ENCODE measurements at places on chromosomes 4 and X. TPM values are rescaled to one million over a fixed set of nuclear protein-coding genes. Genes with fewer than 3 reads are reported as not detected.

DNA sequence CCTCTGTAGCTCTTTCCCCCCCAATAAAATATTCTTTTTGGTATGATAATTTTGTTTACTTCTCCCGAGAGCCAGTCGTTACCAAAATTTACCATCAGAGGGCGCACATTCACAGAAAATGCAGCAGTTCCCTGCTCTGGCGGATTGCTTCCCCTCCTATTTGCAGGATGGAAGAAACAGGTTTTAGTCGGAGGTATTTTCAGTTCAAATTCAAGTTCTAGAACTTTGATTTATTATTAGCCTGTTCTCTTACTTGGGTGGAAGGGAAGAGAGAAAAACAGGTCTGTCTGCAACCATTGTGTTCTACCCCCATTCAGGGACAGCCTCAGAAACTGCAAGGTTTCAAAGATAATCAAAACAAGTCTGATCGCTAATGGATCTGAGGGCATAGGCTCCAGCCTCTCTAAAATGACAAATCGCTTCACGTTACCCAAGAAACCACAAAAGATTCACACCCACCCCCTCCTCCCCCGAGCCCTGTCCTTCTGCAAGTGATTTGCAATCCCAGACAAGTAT, 263.8 kb upstream of the RPS6KA3 start:
- DNase-seq: peak; percentile 25

CXCL11 gene
- 0.27 TPM for polyA plus RNA-seq

TBX22 gene
- 2.5 TPM for polyA plus RNA-seq

GRCh38 chr4:2266181-2266580, 4.3 kb upstream of the MXD4 start:
- no peak for DNase-seq

- DNase-seq: no peak
Observed at GRCh38 chrX:138788771-138789170, 77.3 kb upstream of the FGF13 start.

ZCCHC12 gene
- 1.4 TPM for polyA plus RNA-seq

DNA sequence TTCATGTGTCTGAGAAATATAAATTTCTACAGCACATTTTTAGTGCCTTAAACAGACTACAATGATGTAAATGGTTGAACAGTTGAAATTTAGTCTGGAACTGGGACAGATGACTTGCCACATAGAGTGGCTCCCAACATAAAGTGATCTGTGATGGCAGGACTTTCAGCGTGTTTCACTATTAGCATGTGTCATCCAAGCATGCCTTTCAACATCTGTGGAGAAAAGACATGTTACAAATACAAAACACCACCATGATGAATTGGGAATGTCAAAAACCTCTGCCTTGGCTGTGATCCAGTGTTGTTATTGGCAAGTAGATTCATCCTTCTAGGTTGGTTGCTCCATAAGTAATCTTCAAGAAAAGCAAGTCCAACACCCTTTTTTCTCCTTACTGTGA, 348.7 kb downstream of the MAPK10 start:
- DNase-seq: no peak

DNA sequence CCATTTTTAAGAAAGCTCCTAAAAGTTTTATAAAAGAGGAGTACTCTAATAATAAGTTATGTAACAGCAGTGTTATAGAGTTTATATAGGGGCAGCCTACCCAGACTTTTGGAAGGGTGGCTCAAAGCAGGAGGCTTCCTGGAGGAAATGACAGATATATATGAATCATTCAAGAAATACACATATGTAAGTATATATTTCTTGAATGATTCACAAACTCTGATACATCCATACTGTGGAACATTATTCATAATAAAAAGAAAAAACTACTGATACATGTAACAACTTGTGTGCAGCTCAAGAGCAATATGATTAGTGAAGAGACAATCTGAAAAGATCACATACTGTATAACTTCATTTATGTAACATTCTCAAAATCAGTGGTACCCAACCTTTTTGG, 166.2 kb downstream of the WDFY3 start:
- DNase-seq: no peak

DNA sequence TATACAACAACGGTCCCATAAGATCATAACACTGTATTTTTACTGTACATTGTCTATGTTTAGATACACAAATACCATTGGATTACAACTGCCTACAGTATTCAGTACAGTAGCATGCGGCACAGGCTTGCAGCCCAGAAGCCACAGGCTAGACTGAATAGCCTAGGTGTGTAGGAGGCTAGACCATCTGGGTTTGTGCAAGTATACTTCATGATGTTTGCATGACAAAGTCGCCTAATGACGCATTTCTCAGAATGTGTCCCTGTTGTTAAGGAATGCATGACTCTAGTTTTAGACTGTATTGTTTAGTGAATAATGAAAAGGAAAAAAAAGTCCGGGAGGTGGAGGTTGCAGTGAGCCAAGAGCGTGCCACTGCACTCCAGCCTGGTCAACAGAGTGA, 56.5 kb upstream of the C4orf50 start:
- no peak for DNase-seq

- DNase-seq: no peak
Observed at GRCh38 chr4:39348371-39349315, 17.5 kb downstream of the RFC1 start.

DNA sequence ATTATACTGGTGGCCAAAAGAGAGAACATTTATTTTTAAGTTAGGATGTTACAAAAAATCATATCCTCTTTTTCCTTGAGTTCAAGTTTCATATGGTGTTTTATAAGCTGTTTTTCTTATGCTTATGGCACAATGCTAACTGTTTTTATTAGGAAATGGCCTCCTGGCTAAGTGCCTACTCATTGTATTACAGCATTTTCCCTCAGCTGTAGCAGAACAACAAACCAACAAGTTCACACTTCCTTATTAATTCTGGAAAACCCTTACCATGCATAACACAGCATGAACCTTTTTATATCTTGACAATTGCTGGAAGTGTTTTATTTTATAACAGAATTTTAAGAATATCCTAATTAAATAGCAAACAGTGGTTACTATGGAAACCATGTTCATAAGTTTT, 165.8 kb downstream of the GASK1B start:
- DNase-seq: no peak

DNA sequence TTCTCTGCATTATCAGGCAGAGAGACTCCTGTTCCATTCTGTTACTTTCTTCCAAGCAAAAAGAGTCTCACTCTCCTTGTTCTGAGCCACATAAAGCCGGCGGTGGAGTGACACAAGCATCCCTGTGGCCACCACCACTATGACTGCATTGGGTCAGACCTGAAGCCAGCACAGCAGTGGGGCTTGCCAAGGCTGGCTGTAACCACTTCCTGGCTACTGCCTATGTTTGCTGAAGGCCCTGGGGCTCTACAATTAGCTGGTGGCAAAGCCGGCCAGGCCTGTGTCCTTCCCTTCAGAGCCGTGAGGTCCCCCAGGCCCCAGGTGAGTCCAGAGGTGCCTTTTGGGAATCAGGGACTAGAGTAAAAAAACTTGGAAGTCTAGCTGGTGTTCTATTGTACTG, 31.8 kb downstream of the PLAC8 start:
- DNase-seq: no peak

DNA sequence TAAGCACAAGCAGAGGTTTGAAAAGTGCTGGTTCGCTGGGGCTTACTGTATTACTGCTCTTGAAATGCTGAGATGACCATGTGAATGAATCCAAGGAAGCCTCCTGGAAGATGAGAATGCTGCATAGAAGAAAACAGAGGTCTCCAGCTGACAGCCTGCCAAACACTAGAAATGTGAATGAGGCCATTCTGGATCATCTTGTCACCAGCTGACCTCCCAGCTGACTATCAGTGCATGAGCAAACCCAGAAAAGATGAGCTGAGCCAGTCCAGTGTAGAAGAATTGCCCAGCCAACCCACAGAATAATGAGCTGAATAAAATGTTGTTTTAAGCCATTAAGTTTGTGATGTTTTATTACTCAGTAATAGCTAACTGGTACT, 49.1 kb upstream of the DYNLT3 start:
- DNase-seq: no peak

SOX3 gene
- not detected for polyA plus RNA-seq

GRCh38 chr4:48543796-48544195, 53.7 kb downstream of the ZAR1 start:
- DNase-seq: no peak

ZXDB gene
- 9.8 TPM for polyA plus RNA-seq

GRCh38 chr4:1668488-1668840, 15.6 kb downstream of the FAM53A start:
- no peak for DNase-seq

PABPC5 gene
- polyA plus RNA-seq: 6.3 TPM

DNA sequence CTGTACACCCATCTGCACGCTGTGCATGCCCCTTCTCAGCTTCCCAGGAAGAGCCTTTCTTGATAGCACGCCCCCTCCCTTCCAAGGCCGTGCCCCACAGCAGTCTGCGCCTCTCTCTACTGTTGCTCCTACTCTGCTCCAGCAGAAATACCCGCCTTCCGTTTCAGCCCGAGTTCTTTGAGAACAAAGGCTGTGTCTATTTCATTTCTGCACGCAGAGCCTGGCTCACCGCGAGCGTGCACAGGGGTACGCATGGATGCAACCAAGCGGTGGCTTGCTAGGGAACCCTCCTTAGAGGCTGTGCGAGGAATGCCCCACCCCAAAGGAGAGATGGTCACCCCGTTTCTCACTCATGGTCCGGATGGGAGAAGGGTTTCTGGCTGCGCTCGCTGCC, 485 bp downstream of the AADAT start:
- no peak for DNase-seq

CCSER1 gene
- polyA plus RNA-seq: 17.6 TPM

DNA sequence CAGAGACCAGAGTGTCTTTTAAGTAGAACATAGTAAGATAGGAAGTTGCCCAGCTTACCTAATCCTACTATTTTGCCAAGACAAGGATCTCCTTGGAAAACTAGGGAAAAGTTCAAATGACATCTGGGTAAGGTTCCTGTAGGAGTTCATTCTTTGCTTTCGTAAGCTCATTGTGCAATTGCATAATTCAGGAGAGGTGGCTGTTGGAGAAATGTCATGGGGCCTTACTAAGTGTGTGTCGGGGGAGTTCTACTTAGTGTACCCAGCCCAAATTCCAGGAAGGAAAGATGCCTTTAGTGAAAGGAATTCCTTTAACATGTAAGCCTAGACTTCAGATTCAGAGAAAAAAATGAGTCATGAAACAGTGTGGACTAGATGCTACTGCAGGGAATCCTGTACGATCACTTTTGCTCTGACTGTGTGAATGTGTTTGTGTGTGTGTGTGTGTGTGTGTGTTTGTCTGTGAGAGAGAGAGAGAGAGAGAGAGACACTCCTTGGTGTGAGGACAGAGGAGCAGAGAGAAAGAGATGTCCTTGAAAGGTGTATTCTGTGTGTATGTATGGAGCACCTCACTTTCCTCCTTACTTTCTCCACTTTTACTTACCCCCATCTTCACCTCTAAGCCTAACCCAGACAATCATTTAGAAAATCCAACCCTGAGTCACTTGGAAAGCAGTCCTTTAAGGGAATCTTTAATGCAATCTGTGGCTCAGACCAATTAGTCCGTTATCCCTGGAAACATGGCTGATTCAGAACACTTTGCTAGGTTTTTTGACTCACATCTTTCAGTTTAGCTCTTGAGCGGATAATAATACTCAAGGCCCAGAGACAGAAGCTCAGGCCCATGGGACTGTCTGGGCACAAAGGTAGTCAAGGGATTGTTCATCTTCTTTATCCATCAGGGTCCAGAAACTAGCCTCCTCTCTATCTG, 114.5 kb upstream of the ACSL4 start:
- DNase-seq: no peak

TAF7L gene
- polyA plus RNA-seq: 0.56 TPM

DNA sequence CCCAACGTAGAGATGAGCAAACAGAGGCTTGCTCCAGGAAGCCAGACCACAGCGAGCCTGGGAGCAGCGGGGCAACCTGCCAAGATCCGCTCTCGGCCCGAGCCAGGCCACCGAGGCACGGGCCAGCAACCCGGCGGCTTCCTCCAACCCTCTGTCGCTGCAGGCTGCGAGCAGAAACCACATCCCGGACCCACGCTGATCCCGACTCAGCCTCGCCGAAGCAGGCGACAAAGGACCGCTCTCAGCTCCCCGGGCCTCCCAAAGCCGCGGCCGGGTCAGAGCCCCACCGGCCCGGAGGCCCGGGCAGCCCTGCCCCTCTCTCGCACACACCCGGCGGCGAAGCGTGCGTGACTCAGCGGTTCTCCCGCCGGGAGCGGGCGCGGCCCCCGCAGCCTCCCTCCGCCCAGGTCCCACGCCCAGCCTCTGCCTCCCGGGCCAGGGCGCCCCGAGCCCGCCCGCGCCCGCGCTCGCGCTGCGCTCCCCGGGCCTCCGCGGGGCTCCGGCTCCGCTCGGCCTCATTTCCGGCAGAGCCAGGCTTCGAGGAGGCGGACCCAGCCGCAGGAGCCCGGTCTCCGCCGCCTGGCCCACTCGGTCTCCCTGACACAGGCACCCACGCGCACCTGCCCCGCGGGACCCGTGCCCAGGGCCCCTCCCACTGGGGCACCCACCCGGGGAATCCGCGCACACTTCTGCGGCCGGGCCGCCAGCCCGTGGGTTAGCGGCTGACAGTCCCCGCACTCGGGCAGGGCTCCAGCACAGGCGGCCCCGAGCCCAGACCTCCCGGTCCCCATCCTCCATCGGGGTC, 1.7 kb downstream of the PPP2R2C start:
- no peak for DNase-seq

RASSF6 gene
- polyA plus RNA-seq: 5.2 TPM

GRCh38 chr4:99853999-99854398, 37.4 kb downstream of the DAPP1 start:
- DNase-seq: no peak

GLRA3 gene
- not detected for polyA plus RNA-seq

DNA sequence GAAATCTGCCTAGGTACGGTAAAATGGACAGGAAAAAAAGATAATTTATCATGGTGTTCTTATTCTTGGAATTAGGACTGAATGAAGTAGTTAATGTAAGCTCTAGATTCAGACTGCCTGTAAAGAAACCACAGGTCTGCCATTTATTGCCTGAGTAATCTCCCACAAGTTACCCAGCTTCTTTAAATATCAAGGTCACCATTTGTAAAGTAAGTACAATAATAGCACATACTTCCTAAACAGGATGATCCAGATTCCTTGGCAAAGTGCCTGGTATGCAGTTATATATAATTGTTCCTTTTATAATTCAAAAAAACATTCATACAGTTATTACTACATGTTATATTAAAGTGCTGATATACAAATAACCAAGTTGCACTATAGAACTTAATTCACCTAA, 368.6 kb downstream of the HNRNPD start:
- DNase-seq: no peak

GRCh38 chr4:5971078-5971450, 47.2 kb downstream of the C4orf50 start:
- no peak for DNase-seq

DNA sequence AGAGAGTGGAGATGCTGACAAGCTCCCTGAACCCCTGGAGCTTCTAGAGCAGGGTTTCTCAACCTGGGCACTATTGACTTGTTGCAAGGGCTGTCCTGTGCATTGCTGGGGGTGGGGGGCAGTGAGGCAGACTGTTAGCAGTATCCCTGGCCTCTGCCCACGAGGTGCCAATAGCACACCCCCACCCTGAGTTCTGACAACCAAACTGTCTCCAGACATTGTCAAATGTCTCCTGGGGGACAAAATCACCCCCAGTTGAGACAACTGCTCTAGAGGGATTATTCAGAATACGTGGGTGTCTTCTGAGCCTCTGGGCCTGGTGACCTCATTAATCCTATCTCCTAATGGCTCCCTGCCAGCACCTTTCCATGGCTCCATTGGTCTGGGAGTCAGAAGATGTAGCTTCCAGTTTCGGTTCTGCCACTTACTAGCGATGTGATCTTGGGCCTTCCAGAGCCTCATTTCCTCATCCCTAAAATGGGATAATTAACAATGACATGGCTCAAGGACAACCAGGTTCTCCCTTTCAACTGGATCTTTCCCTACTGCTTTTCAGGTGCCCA, 17.6 kb upstream of the PJA1 start:
- DNase-seq: no peak

MAGEB17 gene
- polyA plus RNA-seq: not detected

- DNase-seq: no peak
Observed at GRCh38 chrX:1111601-1112300, 100.7 kb downstream of the CRLF2 start.
